ENCODE measurements at places on chromosomes 6 and 20.

DNA sequence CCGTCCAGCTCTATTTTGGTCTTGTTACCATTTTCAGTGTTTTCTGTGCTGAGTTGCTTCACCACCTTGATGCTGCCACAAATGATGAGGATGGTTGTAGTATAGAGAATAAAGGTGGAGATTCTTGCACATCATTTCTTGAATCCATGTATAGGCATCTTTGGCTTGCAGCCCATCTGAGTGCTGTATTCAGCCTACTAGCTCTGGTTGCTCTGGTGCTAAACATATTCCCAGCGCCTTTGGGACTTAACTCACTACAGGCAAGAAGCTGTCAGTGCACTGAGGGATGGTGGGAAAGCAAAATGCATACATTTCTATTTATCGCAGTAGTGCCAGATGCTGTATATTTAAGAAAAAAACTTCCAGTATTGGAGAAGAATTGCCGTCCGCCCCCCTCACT lies 86.0 kb downstream of the CARMIL1 start:
- no peak for DNase-seq

DNA sequence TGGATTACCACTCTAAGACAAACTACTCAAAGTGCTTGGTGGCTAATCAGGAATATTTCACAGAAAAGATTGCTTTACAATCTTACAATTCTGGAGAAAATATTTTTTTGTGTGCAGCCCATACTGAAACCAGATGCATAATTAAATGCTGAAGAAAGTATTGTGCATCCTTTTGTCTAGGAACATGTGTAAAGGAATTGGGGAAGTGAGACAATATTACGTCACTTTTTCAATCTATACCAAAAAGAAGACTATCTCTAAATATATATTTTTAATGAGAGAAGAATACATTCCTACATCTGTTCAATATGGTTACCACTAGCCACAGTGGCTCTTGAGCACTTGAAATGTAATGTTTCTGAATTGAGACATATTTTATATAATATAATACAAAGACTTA lies 992.5 kb upstream of the ADGRB3 start:
- no peak for DNase-seq

DNA sequence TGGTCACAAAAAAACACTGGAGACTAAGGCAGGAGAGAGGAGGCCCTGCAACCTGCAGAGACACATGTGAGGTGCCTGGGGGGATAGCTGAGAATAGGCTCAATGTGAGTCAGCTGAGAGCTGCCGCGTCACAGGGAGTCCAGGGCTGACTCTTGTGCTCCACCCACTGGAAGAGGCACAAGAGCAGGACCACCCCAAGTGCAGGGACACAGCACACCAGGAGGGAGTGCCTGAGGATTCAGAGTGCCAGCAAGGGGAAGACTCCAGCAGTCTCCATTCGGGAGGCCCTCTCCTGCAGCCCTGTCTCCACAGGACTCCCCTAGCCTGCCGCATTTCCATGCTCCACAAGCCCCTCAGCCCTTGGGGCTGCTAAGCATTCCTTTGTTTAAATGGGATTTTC lies 105.5 kb downstream of the HUS1B start:
- DNase-seq: peak; percentile 91

DNA sequence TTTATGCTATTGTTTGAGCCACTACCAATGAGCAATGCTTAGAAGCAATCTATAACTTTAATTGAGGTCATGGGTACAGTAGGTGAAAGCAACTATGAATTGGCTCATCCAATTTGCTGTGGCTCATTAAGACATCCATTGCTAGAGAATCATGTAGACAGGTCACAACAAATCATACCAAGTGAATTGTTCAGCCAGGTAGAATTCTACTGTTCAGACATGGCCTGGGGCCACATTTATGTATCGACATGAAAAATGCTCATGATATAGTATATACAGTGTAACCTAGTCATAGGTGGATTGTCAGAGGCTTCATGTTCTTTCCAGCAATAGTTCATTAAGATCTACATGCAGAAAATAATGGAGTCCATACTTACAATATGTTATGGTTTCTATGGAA lies 633.7 kb upstream of the EYS start:
- DNase-seq: no peak

DNA sequence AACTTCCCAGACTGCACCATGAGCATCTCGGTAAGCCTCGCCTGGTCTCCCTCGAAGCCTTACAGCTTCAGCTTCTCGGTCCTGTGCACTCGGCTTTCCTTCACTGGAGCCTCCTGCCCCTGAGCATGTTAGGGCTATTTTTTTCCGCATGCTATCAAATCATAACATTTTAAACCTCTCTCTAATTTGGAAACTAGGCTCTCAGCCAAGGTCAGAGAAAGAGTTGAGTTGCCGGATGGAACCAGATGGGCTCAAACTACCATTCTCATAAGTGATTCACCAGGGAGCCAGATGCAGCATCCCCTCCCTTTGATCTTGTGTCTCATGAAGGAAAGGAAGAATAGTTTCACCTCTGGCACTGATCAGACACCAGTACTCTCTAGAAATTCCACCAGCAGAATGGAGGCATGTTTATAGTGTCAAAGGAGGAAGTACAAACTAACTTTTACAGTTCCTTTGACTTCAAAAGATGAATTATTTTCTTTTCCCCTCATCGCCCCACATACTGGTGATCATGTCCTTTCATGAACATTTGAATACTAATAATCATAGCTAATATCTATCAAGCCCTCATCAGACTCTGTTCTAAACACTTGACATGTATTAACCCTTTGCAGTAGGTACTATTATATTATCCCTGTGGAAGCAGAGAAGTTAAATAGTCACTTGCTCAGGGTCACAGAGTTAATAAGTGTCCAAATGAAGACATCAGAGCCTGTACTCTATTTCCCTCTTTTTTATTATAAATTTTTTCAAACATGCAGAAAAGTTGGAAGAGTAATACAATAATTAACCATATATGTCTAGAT lies 46.7 kb downstream of the MAP1LC3A start:
- DNase-seq: no peak

GRCh38 chr6:21046276-21046675 lies 512.0 kb downstream of the CDKAL1 start:
- no peak for DNase-seq

GRCh38 chr6:170101281-170102035 lies 189.4 kb downstream of the DLL1 start:
- no peak for DNase-seq

DNA sequence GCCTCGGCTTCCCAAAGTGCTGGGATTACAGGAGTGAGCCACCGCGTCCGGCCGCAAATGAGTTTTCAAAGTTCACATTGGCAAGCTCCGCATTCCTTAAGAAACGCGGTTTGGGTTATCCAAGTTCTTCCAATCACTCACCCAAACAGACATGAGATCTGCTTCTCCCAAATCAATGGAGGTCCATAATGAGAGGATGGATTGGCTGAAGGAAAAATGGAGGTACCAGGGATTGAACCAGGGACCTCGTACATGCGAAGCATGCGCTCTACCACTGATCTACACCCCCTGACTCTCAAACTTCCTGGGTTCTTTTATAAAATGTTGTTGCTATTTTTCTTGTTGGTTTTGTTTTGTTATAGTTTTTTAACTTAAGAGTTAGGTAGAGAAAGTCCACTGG lies 170.0 kb downstream of the GPX5 start:
- DNase-seq: no peak

DNA sequence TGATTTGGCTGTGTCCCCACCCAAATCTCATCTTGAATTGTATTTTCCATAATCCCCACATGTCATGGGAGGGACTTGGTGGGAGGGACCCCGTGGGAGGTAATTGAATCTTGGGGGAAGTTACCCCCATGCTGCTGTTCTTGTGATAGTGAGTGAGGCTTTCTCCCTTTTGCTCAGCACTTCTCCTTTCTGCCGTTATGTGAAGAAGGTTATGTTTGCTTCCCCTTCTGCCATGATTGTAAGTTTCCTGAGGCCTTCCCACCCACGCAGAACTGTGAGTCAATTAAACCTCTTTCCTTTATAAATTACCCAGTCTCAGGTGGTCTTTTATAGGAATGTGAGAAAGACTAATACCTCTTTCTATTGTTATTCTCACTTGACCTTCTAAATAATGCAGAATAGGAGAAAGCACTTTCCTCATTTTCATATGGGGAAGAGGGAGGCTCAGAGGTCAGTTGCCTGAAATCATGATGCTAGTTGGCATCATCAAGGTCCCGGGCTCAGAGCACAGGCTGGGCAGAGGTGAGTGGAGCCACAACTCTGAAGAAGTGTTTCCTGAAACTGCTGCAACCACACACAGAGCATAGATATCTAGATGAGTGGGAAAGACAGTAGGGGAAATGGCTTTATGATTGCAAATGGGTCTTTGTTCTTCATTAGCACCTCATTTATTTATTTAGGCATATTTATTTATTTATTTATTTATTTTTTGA lies 191.0 kb downstream of the QKI start:
- DNase-seq: no peak

DNA sequence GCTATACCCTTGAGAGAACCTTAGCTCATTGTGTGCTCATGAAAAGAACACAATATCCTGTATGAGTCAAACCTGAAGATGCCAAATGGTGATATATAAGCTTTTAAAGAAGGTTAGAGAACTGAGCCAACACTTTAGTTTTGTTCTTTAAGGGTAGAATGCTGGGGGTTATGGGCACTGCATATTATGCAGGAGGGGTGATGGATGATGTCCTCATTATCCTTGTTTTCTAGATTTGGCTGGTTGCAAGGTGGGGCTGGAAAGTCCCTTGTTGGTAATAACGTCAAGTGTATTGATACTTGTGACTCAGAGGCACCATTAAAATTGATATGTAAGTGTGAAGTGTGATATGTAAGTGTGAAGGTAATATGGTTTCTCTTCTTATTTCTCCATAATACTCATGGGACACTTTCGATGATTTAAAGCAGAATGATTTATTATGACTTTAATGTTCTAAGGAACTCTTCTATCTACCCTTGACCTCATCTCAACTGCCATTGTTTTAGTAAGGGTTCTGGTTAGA lies 113.7 kb upstream of the DTNBP1 start:
- no peak for DNase-seq

DNA sequence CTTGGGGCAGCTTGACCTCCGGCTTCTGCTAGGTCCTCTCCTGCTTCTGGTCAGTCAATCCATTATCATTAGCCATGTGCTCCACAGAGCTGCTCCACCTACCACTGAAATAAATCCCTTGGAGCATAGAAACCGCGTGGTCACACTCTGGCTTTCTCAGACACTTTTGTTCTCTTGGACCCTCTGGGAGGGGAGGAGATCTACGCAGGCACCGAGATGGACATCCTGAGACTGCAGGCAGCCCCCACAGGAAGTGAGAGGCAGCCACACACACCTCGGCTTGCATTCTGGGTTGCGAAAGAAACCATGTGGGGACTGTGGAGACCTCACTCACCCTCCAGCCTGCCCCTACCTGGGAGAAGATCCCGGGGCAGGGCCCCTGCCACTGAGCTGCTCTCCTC lies 79.5 kb downstream of the FYN start:
- DNase-seq: no peak

DNA sequence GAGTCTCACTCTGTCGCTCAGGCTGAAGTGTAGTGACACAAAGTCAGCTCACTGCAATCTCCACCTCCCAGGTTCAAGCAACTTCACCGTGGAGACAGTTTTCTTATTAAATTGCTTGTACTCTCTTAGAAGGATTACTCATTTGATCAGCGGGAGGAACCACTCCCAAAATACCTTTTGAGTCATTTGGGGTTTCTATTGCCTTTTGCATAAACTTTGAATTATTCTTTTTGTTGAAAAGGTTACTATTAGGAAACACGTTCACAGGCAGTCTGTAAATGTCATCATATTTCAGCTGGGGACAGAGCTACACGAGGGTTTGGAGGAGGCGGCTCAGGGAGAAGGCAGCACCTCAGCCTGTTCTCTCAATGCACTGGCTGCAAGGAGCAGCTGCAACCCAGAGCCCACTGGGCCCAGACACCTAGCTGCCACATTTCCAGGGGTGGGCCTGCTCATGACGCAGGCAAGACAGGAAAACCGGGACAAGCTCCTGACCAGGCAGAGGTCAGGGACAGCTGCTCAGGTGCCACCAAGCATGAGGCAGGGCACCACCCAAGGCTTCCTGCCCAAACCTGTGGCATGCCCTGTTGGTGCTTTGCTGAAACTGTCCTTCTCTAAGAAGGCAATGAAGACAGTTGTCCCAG lies 205.9 kb downstream of the BMP7 start:
- DNase-seq: no peak

- no peak for DNase-seq
Observed at GRCh38 chr20:56758706-56759105, 129.6 kb downstream of the TFAP2C start.
